ENCODE measurements at places on chromosomes 7 and 10.

- no peak for DNase-seq
These were observed 283.7 kb upstream of the SMIM30 start for GRCh38 chr7:113402005-113402404.

DNA sequence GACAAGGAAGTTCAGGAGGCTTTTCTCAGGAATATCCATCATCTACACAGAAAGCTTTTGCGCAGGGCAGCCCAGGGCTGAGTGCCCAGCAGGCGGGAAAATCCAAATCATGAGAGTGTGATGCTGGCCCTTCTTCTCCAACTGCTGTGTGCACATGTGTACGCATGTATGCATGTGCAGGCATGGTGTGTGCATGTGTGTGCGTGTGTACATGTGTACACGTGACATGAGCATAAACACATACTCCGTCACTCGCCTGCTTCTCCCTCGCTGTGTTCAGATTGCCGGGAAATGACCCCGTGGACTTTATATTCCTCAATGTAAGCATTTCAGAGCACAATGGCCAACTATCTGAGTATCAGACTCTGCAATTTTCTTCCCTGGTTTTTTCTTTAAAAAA lies 85.1 kb downstream of the PRPF18 start:
- no peak for DNase-seq

- DNase-seq = no peak
These were observed 81.7 kb downstream of the RNF32 start for GRCh38 chr7:156722043-156722826.

DNA sequence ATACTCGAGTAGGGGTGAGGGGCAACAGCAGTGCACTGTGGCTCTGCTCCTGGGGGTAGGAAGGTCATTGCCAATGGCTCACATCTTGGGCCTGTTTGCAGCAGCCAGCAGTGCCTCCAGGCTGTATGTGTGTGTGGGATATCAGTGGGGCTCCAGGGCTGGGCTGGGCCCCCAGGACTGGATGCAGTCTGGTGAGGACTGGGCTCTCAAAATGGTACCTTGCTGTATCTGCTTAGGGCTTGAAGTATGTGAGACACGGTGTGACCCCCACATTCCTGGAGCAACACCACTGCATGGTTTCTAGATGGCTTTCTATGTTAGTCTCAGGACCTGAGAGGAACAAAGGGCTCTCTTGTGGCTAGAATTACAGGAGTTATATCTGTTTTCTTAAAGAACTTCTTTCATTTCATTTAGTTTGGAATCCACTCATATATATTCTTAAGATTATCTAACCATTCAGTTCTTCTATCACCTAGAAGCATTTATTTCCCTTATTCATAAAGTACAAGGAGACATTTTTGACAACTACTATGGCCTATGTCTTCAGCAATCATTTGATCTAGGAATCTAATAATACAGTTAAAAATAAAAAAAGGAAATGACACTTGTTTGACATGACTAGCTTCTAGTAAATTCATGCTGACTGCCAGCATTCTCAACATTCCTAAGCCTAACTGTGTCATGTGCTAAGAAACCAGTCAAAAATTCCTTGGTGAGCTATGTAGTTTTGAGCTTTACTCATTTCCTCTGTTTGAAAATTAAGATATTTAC lies 443.2 kb upstream of the SEMA3A start:
- no peak for DNase-seq

DNA sequence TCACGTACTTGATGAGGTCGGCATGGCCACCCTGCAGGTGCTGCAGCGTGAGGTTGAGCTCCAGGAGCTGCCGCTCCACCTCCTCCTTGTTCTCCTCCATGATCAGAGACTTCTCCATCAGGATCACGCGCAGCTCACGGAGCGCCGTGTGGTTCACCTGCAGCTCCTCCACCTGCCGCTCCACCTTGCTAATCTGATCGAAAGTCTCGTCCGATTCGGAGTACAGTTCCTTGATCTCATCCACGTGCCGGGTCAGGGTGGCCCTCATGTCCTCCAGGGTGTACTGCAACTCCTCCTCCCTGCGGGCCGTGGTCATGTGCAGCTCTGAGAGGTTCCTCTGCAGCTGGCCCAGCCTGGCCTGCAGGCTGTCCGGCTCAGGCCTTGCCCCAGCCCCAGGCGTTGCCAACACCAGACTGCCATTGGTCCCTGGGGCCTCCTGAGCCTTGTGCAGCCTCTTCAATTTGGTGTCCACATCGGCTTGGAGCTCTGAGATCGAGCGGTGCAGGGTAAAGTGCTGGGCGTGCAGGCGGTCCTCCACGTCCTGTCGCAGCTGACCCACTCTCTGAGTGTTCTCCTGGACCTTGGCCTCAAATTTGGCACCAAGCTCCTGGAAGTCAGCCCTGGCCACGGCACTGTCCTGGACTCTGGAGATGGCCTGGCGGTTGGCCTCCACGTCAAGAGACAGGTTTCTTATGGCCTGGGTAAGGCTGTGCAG lies 13.9 kb downstream of the MMRN2 start:
- peak; percentile 92 for DNase-seq

- no peak for DNase-seq
These were observed 162.8 kb downstream of the FZD1 start for GRCh38 chr7:91427051-91427450.

DNA sequence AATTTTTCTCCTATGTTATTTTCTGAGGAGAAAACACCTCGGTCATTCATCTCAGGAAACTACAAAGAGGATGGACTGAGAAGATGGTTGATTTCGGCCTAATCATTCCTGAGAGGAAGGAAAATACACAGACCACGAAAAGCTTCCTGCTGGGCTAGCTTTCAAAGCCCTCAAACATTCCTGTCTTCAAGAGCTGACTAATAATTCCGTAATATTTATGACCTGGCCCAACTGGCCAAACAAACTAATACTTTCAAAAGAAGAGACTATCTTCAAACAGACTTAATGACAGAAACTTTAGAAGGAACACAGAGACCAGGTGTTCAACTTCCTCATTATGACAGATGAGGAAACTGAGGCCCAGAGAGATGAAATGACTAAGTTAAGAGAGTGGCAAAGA lies 215.1 kb upstream of the FRMD4A start:
- no peak for DNase-seq

GRCh38 chr7:70557338-70557737 lies 574.6 kb upstream of the GALNT17 start:
- no peak for DNase-seq

DNA sequence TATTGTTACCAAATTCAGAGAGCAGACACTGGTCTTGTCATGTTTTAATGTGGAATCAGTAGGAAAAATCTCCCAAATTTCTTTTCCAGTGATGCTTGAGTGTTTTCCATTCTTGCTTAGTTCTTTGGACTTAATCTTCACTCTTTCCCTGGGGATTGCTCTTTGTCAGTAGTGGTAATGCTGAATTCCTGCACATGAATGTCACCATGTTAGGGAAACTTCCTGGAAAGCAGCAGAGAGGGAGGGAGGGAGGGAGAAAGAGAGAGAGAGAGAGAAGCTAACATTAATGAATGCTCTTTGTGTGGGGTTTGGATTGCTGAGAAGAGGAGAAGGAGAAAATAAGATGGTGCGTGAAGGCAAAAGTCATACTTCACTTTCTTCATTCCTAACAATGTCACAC lies 295.3 kb upstream of the COBL start:
- DNase-seq = no peak

DNA sequence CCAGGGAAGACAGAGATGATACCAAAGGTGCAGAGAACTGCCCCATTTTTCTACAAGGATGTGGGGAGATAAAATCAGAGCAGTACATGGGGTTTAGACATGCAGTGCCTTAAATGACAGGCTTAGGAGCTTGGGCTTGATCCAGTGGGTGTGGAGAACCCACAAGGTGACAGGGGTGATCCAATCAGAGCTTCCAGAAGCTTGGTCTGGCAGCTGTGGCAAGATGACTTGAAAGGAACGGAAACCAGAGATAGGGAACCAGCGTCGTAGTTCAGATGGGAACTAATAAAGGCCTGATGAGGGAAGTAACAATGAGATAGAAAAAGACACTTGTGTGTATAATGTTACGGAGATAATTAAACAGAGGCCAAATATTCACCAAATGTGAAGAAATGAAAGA lies 80.7 kb downstream of the SLC37A3 start:
- no peak for DNase-seq

DNA sequence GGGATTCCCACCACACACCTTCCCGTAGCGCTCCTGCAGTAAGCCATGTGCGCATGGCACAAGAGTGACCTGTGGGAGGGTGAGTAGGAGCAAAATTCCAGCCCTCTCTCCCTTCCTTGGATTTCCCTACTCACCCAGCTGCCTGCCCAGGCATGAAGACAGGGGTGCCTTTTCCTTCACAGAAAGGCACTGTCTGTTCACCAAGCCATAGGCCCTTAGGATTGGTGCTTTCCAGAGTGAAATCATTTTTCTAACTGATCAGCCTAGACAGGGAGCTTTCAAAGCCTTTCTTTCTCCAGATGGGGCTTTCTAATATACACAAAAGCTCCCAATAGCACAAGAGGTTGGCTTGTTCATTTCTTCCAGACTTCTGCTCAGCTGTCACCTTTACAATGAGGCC lies 79.7 kb downstream of the CTTNBP2 start:
- DNase-seq = no peak

DNA sequence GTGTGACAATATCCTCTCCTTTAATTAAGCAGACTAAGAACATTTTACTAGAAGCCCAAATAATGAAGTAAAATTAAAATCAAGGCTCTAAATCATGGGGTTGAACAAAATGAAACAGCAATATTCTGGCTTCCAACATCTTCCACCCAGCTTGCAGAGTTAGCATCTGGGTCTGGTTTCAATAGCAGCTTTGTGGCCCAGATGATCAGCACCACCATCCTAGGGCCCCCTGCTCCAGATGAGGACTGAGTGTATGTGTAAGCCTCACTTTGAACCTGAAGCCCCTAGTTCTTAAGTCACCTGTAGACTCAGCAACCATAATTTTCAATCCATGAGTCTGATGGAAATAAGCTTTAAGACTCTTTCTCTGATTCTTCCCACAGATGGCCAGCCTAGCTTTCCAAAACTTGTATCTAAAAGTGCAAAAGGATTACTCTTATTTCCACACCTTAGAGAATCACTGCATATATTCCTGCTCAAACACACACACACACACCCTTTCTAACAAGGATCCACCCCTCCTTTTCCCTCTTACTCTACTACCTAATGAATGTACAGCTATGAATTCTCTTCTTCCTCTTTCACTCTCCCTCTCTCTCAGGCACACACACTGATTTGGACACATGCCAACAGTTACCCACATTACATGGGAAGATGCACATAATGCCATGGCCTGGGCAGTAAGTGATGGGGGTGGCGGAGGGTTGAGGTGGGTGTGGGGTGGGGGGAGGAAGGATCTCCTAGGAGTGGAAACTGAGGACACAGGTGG lies 3.5 kb downstream of the DENND11 start:
- DNase-seq = no peak

GRCh38 chr10:121525251-121526134 lies 72.8 kb downstream of the FGFR2 start:
- DNase-seq = no peak

DNA sequence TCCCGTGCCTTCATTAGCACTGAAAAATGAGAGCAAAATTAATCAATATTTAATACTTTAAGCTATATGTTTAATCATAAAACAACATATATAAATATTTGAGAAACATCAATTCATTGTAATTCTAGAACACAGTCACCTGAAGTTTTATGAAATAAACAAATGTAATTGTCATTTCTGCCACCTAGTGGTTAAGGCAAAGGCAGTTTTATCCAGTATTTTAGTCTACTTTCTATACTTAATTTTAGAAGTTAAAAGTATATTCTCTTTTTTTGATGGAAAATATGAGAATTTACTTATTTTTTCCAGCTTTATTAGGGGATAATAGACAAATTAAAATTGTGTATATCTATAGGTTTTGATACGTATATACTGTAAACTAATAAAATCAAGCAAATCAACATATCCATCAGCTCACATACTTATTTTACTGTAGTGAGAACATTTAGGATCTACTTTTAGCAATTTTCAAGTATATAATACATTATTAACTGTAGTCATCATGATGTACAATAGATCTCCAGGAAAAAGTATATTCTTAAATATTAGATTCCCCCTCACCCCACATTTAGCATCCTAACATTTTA lies 16.9 kb downstream of the PCGF6 start:
- no peak for DNase-seq

DNA sequence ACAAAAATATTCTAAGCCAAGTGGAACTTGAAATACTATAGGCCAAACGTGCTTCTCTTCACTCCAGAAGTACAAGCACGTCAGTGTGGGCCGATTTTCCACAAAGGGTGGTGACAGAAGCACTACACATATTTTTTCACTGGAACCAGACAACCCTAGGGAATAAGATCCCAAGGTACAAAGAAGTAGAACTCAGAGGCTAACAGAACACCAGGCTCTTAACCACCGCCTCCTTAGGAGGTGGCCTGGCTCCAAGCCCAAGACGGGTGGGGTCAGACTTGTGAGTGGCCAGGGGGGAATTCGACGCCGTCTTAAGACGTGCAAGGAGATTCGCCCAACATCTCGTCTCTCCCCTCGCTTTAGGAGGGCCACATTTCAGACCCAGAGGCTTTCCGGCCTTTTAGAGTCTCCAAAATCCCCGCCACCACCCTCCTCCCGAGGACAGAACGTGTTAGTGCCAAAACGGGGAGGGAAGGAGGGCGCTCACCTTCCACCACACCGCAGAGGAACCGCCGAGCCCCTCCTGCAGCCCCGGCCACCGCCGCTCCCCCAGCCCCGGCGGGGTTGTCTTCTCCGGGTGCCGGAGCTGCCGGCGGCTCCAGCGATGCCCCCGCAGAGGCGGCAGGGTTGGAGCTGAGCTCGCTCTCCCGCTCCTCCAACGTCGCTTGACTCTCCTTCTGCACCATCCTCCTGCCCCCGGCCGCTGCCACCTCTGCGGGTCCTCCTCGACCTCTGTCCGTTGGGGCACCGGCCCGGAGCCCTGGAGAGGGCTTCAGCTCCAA lies 716 bp downstream of the OGA start:
- DNase-seq = no peak

GRCh38 chr10:131831561-131831960 lies 69.2 kb upstream of the PPP2R2D start:
- DNase-seq = no peak

DNA sequence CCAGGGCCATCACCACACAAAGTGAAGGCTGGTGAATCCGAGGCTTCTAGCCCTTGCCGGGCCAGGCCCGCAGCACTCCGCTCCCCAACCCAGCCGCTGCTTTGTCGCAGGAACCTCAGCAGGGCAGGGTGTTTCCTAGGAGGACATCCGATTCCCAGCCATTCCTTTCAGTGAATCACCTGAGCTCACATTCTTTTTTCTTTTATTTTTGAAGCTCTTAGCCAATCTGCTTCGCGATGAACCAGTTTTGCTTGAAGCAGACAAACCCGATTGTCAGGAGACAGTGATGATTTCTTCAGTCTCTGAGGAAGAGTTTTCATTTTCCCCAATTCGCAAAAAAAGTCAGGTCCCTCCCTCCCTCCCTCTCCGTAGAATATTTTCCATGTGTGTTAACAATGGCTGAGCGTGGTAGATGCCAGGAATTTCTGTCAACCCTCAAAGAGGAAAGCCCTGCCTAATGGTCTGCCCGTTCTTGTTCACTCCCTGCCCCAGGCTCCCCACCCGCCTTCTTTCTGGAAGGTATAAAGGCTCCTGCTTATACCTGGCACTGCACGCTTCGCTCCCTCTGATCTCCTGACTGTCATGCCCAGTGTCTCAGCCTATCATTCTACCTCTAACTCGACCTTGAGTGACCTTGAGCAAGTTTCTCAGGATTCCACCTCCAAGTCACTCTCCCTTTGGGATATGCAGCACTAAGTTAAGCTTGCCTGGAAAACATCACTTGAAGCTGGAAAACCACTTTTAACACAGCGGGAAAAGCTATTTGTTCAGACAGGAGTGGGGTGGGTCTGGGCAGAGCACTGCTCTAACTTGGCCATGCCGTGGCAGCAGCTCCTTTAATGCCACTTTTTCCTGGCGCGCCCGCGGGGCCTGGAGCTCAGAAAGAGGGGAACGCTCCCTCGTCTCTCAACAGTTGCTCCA lies 35.1 kb downstream of the EGFR start:
- DNase-seq = no peak

Data from vagina (tissue), 2 donors.